ENCODE measurements at places on chromosomes 1 and 21. TPM values are rescaled to one million over a fixed set of nuclear protein-coding genes. Genes with fewer than 3 reads are reported as not detected.

Gene VHLL
- total RNA-seq, result not detected

Gene ZBTB40
- 20.4 TPM for total RNA-seq

Gene SGIP1
- total RNA-seq, result 58.2 TPM

Gene PEAR1
- total RNA-seq, result not detected

Gene WNT4
- not detected for total RNA-seq

Gene C1orf198
- 94.2 TPM for total RNA-seq

Gene CELA2A
- not detected for total RNA-seq

Gene SIM2
- total RNA-seq, result not detected

Gene TRNP1
- 7.7 TPM for total RNA-seq

Gene RNU1-2
- under 0.01 TPM for total RNA-seq

Gene ZFP69
- total RNA-seq, result 4.7 TPM

Gene OTUD7B
- 39.3 TPM for total RNA-seq

Gene PRAMEF7
- total RNA-seq, result not detected

Gene PCP4L1
- total RNA-seq, result not detected

All from melanocyte of skin (primary cell).